ENCODE measurements at places on chromosomes 2 and 18.

DNA sequence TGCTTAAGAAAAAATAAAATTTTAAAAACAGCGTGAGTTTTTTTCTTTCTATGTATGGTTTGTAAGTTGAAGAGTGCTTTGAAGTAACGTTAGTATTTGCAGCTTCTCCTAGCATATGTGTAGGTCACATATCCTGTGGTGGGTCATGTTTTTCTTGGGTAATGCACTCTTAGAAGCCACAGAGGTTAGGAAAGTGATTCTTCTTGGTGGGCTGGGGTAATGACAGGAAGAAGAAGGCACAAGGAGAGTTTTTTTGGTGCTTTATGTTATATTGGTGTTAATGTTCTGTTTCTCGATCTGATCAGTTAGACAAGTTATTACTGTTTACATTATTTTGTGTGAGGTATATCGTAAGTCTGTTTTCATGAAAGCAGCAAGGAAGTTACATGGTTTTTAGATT is 109.0 kb downstream of the ICA1L start:
- DNase-seq = no peak

DNA sequence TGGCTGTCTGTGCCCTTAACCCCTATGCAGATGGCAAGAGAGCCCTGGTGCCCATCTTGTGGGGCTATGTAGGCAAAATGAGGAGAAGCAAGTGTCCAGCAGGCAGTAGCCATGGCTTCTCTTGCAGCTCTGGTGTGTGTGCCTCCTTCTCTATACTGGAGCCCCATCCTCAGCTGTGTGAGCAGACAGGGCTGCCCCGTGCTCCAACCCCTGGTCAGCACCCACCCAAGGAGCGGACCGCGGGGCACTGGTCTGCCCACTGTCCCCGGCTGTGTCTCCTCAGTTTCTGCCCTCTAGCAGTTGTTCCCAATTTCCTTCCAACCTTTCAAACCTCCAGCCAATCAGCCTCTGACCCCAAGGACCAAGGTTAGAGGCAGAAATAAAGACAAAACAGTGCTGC is 134.9 kb upstream of the GLI2 start:
- DNase-seq = no peak

DNA sequence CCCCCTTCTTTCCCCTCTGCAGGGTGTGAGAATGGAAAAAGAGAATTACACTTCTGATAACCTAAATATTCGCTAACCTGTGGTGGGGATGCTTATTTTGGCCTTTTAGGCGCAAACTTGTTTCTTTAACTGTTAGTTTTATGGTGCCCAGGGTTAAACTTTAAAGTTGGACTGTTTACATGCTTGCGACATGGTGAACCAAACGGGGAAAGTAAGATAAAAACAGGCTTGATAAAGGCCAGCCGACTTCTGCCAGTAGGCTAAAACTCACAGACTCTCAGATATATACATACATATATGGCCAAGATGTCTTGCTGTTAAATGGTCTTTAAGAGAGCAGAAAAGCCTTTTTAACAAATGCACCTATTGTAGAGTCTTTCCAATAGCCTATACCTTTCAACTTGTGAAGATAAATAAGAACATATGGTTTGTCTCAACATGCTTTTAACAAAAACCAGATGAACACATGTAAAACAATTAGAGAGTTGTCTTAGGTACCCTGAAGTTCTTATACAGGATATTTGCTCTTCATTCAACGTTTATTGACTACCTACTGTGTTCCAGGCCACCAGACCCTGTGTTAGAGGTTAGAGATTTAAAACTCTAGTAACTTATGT is 29.0 kb downstream of the PRKCE start:
- no peak for DNase-seq

DNA sequence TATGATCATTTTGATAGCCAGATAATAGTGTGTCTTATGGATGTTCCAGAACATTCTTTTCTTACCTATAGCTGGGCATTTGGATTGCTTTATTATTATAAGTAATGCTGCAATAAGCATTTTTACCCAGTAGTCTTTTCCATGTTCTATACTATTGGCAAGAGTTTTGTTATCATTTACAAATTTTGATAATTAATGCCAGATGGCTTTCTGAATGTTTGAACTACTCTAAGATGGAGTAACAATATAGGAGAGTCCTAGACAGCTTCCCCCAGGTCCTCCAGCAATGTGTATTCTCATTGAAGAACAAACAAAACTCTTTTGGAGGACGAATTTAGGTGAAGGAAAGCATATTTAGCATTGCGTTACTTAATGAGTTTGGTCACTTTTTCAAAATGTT is 73.0 kb downstream of the INPP4A start:
- no peak for DNase-seq

DNA sequence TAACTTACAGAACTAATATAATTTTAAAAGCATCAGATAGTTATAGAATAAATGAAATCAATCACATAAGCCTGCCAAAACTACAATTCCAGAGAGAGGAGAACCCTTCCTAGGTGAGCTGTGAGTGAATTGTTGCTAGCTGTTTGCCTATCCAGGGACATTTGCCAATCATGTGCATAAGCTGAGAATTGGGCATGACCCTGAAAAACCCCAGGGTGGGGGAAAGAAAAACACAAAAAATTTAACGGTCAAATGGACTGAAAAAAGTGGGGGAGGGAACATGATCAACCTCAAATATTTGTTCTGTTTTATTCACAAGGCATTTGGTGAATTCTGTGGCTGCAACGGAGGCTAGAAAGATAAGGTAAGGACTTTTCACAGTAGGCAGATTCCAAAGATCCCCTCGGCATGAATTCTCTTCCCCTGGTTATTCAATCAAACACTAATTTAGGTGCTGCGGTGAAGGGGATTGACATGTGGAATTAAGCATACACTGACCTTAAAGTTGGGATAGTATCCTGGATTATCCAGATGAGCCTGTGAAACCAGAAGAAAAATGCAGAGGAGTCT is 203.9 kb upstream of the RGPD4 start:
- no peak for DNase-seq

DNA sequence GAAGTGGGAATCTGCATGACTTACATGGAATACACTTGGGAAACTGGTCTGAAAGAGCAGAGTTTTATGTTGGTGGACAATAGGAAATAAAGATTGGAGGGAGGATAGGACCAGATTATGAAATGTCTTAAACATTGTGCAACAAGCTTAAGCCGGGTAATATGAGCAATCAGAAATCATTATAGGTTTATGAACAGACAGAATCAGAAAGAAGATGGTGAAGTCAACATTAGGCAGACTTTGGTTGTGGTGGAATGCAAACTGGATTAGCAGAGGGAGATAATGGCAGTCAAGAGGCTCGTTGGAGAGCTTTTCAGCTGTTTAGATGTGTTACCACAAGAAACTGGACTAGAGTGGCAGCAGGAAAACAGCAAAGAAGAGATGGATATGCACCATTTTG is 43.5 kb downstream of the CRIM1 start:
- no peak for DNase-seq

GRCh38 chr18:80229363-80229762 is 18.0 kb downstream of the PARD6G start:
- DNase-seq = no peak

GRCh38 chr18:75132931-75133525 is 75.9 kb downstream of the PTGR3 start:
- DNase-seq = no peak

DNA sequence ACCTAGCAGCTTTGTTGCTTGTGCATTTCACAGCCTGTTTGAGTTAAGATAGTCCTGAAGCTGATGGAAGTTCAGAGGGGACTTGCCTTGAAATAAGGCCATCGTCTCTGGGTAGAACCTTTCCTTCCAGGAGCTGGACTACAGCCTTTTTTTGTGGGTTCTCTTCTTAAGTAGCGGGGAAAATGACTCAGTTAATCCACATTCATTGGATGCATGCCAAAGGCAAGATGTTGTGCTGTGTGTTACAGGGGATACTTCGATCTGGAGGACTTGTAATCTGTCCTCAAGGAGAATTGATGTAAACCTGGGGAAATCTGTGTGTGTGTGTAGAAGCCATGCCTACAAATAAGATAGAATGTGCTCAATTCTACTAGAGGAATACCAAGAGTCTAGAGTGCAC is 46.8 kb downstream of the RPIA start:
- DNase-seq = no peak

GRCh38 chr2:159129824-159130223 is 156.7 kb downstream of the WDSUB1 start:
- no peak for DNase-seq

DNA sequence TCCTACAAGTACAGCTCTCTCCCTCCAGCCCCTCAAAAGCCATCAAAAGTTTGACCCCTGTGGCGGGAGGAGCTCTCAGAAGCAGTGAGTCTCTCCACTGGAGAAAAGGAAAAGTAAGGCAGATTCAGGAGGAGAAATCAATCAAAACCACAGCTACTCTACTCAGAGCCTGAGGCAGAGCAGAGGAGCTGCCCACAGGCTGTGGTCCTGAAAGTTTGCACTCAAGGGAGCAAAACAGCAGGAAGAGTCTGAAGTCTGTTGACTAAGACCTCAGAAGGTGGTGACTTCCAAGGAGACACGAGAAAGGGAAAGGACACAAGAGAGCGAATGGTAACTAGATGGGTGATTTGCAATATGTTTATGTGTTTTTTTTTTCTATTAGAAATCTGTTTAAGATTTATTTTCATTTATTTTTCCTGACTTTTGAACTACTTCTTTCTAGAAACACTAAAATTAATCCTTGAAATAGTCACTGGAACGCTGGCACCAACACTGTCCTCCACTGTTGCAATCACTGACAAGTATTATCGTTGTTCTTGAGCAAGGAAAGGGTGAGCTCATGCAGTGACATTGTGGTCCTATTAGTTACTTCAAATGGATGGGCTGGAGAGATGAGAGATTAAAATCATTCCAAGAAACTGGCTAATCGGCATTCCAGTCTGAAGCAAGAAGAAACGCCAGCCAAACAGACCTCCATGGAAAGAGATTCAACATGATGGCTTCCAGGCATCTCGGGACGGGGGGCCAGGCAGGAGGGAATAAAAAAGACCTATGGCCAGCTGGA is 35.8 kb downstream of the PID1 start:
- no peak for DNase-seq

DNA sequence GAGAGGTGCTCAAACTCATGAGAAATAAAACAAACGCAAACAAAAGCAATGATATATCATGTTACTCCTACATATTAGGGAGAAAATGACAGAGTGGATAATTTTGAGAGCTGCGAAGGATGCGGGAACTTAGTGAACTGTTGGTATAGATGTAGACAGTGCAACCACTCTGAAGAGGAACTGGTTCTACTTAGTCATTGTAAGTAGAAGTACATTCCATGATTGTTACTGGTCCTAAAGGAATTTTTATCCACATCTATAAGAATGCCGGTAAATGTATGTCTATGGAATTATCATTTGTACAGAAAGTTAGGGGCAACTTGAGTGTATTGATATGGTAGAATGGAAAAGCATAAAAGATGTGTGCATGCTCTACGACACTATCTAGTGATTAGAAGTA is 1238.4 kb downstream of the LRP1B start:
- DNase-seq = no peak
